ENCODE measurements at places on chromosomes 12 and 14. TPM values are rescaled to one million over a fixed set of nuclear protein-coding genes. Genes with fewer than 3 reads are reported as not detected.
A peak's percentile ranks its signal among the peaks of the same experiment; 100 is the strongest.

Gene ZNF891
- total RNA-seq = 5.4 TPM

Gene SRRM4
- 0.63 TPM for total RNA-seq

Gene FGD4
- total RNA-seq = 54.3 TPM

Gene HAL
- total RNA-seq = not detected

- H3K27ac ChIP-seq = peak overlapping the region; percentile 86
- peaks cover 9% of the 10 kb centered on the region for H3K4me1 ChIP-seq
- no peaks in the 10 kb centered on the region for H3K36me3 ChIP-seq
- H3K27me3 ChIP-seq = no peaks in the 10 kb centered on the region
- H3K4me3 ChIP-seq = no peak overlapping the region
Measured at GRCh38 chr12:32476446-32476845, 77.1 kb downstream of the FGD4 start.

DNA sequence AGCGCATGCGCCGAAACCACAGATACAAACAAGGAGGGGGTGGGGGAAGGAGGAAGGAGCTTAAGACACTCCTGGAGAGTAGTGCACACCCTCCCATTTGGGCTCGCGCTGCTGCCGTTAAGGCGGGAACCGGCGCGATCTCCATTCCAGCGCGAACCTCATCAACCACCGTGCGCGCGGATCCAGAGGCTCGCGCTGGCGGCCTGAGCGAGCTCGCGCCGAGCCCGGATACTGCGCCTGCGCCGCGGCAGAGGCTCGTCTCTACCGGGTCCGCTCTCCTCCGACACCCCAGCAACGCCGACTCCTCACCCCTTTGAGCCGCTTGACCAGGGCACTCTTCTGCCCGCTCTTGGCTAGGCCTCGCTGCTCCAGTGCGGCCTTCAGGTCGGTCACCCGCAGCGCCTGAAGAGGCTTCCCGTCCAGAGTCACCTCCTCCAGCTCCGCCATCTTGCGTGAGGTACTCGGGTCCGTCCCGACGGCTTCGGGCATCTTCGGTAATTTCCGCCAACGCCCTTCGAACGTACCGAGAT, at the start of gene ACIN1:
Gene ACIN1 (minus strand): TSS at position 471 of the 530 bp plus-strand sequence. CDS start 24 bp downstream, at position 447.
- peak within 1 kb of the TSS; percentile 84 for H3K4me3 ChIP-seq
- peaks cover 37% of the 10 kb centered on the region for H3K36me3 ChIP-seq

DNA sequence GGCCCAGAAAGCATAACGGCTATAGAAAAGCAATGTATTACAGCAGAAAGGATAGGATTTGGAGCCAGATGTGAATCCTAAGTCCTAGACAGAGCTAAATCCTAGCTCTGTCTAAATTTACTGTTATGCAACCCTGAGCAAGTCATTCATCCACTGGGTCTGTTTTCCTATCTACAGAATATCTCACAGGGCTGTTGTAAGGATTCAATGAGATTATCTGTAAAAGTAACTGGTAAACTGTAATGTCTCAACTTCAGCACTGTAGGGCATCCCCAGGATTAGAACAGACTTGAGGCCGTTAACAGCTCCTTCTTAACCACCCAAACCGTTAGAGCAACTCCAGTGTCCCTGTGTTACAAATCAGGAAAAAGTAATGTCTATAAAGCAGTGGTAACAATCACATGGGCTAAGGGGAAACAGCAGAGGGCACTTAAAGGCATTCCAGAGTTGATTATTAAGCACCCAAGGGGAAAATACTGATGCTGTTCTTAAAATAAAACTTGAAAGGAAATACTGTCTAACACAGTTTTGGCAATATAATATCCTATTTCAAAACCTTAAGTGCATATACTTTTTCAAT, 10.1 kb downstream of the GMFB start:
- no peaks in the 10 kb centered on the region for H3K27me3 ChIP-seq
- H3K27ac ChIP-seq = no peak overlapping the region
- DNase-seq = no peak
- peaks cover 13% of the 10 kb centered on the region for H3K36me3 ChIP-seq
- no peaks in the 10 kb centered on the region for H3K4me1 ChIP-seq
- no peak overlapping the region for H3K4me3 ChIP-seq

DNA sequence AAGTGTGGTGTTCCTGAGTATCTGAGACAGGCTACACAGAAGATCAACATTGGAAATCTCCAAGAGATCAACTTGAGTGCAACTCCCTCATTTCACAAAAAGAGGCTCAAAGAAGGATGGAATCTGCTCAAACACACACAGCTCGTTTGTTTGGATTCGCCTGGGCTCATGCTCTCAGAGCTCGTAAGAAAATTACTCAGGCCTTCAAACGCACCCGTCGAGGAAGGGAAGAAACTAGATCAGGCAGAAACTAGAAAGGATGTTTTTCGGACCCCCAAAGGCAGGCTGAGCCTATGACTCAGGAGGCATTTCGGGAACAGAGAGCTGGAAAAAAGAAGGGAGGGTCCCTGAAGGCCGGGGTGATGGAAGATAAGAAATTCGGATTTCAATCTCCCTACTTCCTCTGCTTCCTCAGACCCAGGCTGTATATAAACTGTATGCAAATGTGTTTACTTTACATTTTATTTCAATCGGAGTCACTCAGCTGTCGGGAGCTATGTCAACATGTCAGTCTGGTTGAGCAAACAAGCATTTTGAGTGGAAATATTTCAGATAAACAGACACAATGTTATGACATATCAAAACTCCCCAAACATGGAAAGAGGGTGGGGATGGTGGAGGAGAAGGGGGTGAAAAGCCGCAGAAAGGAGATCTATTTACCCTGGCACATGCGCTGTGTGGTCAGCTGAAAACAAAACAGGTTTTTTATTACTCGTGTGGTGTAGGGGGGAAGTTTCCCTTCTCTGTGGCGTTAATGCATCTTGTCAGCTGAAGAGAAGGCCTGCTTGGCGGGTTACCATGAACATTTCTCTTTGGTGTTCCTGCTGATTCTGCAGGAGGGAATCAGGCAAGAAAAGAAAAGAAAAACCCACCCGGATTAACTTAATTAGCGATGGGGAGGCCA, 129.1 kb upstream of the TBX3 start:
- peaks cover 5% of the 10 kb centered on the region for H3K4me1 ChIP-seq
- H3K27ac ChIP-seq = no peak overlapping the region
- no peaks in the 10 kb centered on the region for H3K27me3 ChIP-seq
- 0 out of 2 replicates have a peak overlapping the region, but pooled peaks have one; percentile 22 for H3K4me3 ChIP-seq

DNA sequence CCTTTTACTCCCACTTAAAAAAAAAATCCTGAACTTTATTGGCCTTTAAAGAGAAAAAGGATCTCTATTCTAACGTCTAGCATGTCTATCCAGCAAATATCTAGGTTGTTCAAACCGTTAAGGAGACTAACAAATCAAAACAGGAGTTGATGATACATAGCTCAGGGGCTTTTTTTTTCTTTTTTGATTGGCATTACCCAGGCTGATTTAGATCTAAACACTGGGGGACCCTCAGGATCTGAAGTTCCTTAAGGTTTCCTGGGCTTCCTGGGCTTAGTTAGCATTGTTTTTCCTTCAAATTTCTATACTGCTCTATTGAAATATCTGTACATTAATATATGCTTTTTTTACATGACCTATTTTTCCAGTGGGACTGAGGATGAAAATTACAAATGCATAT, 42.3 kb downstream of the EFCAB11 start:
- no peaks in the 10 kb centered on the region for H3K27me3 ChIP-seq
- DNase-seq = no peak
- H3K4me3 ChIP-seq = no peak overlapping the region
- H3K36me3 ChIP-seq = no peaks in the 10 kb centered on the region
- 0 out of 2 replicates have a peak overlapping the region, but pooled peaks have one; percentile 30 for H3K27ac ChIP-seq

DNA sequence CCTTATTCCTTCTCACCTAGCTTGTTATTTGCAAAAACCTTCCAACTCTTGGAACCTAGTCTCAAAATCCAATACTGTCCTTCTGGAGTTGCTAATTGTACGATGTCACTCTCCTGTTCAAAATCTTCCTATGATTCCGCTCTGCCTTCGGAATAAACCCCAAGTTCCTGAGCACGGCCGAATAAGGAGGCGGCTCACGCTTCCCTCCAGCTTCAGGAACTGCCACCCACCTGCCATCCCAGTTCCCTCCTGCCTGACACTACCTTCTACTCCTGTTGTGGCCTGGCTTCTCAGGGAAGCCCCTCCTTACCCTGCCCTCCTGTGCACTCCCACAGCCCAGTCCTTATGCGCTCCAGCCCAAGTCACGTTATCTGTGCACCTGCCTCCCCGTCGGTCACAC, 73.2 kb downstream of the SETD3 start:
- no peak overlapping the region for H3K4me3 ChIP-seq
- no peak overlapping the region for H3K27ac ChIP-seq
- H3K36me3 ChIP-seq = peaks cover 6% of the 10 kb centered on the region
- H3K4me1 ChIP-seq = peaks cover 35% of the 10 kb centered on the region
- DNase-seq = no peak
- no peaks in the 10 kb centered on the region for H3K27me3 ChIP-seq

DNA sequence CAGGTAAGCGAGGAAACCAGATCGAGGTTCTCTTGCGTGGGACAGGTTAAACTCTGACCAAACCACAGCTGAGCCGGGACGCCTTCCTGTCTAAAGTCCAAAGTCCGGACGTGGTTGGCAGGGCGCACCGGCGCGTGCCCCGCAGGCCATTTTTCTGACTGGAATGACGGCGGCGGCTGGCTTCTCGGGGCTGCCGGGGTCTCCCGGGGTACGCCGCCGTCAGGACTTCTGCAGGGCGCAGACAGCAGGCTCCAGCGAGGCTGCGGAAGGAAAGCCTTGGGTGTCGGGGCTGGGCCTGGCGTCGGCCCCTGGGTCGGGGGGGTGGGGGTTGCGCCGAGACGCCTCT, 32.8 kb downstream of the MIA2 start:
- peaks cover 13% of the 10 kb centered on the region for H3K4me1 ChIP-seq
- H3K27ac ChIP-seq = peak overlapping the region; percentile 85
- H3K4me3 ChIP-seq = peak overlapping the region; percentile 68
- DNase-seq = no peak
- H3K27me3 ChIP-seq = peaks cover 12% of the 10 kb centered on the region

DNA sequence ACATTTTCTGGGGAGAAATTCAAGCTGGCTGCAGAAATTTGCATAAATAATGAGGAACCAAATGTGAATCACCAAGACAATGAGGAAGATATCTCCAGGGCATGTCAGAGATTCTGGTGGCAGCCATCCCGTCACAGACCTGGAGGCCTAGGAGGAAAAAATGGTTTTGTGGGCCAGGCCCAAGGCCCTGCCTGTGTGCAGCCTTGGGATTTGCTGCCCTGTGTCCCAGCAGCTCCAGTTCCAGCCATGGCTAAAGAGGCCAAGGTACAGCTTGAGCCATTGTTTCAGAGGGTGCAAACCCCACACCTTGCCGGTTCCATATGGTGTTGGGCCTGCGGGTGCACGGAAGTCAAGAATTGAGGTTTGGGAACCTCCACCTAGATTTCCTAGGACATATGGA, 147.5 kb downstream of the ADCK1 start:
- H3K4me3 ChIP-seq = no peak overlapping the region
- H3K4me1 ChIP-seq = no peaks in the 10 kb centered on the region
- H3K36me3 ChIP-seq = no peaks in the 10 kb centered on the region

DNA sequence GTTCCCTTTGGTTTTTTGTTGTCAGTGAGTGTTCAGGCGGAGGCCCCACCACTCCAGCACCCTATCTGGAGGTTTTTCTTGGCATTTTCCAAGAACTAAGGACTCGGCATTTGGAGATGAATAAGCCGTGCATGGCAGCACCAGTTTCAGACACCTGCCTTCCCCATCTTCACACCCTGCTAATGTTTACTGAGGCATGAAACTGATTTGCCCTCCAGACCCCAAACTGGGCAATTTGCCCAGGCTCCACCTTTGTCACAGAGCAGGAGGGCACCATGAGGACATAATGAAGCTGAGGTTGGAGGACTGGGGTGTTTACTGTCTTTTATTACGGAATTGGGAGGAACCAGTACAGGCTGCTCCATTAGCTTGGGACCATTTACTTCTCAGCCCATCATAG, 113.4 kb downstream of the LGMN start:
- H3K27ac ChIP-seq = no peak overlapping the region
- no peak overlapping the region for H3K4me3 ChIP-seq
- no peaks in the 10 kb centered on the region for H3K36me3 ChIP-seq
- no peaks in the 10 kb centered on the region for H3K4me1 ChIP-seq
- no peaks in the 10 kb centered on the region for H3K27me3 ChIP-seq

DNA sequence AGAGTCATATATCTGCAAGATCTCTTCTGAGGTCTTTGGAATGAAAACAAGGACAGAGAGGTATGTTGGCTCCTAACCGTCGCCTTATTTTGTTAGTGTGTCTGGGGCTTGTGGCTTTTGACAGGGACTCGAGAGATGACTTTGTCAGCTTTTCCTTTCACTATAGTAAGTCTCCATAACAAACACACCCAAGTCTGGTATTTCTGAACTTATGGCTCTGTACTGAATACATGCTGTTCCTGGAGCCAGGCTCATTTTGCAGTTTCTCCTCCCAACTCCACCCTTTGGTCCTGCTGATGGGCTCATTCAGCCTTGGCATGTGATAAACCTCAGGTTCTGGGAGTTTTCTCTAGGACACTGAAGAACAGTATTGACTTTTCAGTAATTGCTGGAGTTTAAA, 27.7 kb upstream of the TMED10 start:
- DNase-seq = no peak
- no peak overlapping the region for H3K27ac ChIP-seq
- no peaks in the 10 kb centered on the region for H3K36me3 ChIP-seq
- no peaks in the 10 kb centered on the region for H3K4me1 ChIP-seq
- no peak overlapping the region for H3K4me3 ChIP-seq

DNA sequence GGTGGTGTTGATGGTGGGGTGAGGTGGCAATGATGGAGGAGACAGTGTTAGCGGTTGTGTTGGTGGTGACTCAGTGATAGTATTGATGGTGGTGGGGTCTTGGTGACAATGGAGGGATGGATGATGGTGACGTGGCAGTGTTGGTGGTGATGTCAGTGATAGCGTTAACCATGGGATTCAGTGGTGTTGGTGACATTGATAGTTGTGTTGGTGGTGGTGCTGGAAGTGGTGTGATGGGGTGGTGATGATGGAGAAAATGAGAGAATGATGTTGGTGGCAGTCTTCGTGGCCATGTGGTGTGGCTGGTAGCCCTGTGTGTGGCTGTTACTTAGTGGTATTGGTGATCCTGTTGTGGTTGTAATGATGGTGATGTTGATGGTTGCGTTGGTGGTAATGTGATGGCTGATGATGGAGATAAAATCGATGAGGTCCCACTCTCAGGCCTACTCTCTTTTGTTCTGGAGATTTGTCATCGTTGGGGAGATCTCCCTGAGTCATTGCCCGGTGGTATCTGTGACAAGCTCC, 2.6 kb downstream of the DTX1 start:
- no peak overlapping the region for H3K27ac ChIP-seq
- no peak for DNase-seq
- no peaks in the 10 kb centered on the region for H3K4me1 ChIP-seq
- no peaks in the 10 kb centered on the region for H3K36me3 ChIP-seq
- peaks cover 25% of the 10 kb centered on the region for H3K27me3 ChIP-seq
- no peak overlapping the region for H3K4me3 ChIP-seq

GRCh38 chr14:57209561-57209960, 59.1 kb downstream of the EXOC5 start:
- H3K27ac ChIP-seq = no peak overlapping the region
- H3K36me3 ChIP-seq = peaks cover 3% of the 10 kb centered on the region
- DNase-seq = no peak
- no peaks in the 10 kb centered on the region for H3K4me1 ChIP-seq

All from GM23338 (cell line).